ENCODE measurements at places on chromosomes 11 and 22. TPM values are rescaled to one million over a fixed set of nuclear protein-coding genes. Genes with fewer than 3 reads are reported as not detected.

Gene BAIAP2L2
- total RNA-seq, result 0.59 TPM

Gene IGSF9B
- total RNA-seq, result 2.0 TPM

Gene C11orf16
- total RNA-seq, result not detected

Gene CATSPER1
- 0.10 TPM for total RNA-seq

Gene ABTB2
- total RNA-seq, result 5.7 TPM

Gene GRAP2
- 3.5 TPM for total RNA-seq

Gene NLRP10
- total RNA-seq, result 5.0 TPM

Gene CRYBB3
- not detected for total RNA-seq
